NCI-H69 (cell line): ENCODE measurements at places on chromosomes 4 and X.

DNA sequence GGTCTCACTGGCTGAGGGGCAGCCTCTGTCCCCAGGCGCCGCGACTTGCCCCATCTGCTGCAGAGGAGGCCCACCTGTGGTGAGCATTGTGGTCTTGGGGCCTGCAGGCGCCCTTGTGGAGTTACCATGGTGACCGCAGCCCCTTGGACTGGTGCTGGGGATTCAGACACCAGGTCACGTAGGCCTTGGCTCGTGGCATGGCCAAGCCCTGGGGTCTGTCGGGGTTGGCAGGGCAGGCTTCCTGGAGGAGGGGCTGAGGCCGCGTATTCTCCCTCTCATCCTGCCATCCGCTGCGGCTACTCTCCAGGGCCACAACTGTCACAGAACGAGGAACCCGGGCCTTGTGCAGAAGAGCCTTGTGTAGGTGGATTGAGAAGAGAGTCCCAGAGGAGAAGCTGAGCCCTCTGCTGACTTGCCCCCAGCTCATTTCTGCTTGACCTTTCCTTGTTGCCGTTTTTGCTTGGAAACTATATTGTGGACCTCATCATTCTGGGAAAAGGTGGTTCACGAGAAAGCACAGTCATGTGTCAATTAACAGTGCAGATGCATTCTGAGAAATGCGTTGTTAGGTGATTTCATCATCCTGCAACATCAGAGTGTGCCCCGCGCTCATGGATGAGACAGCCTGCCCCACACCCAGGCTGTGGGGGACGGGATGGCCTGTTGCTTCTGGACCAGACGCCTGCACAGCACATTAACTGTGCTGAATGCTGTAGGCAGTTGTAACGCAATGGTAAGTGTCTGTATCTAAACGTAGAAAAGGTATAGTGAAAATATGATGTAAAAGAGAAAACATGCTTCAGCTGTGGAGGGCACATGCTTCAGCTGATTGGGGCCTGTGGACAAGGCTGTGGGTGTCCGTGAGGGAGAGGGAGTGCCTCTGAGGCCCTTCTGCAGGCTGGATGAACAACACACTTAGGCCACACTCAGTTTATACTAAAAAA is 38.5 kb downstream of the TRMT44 start:
- no peak for DNase-seq

DNA sequence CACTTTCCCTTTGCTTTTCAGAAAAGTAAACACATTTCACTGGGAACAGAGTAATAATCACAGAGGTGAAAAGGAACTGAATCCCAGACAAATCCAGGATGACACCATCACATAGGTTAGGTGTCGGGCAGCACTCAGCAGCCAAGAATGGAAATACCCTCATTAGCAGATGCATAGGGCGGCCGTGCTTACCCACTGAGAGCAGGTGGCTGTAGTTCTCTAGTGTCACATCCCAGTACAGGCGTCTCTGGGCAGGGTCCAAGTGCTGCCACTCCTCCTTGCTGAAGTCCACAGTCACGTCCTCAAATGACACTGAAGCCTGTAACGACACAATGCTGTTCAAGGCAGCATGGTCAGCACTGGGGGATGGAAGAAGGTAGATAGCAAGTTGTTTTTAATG is 26.9 kb downstream of the ZNF41 start:
- DNase-seq: no peak

- peak; percentile 92 for DNase-seq
Measured at GRCh38 chrX:37685381-37686359, at the start of gene XK. Gene XK, plus strand, starts transcription at chrX:37685791. Its CDS starts 171 bp downstream, at chrX:37685962.

- DNase-seq: no peak
Measured at GRCh38 chr4:177574446-177574845, 132.2 kb upstream of the AGA start.

DNA sequence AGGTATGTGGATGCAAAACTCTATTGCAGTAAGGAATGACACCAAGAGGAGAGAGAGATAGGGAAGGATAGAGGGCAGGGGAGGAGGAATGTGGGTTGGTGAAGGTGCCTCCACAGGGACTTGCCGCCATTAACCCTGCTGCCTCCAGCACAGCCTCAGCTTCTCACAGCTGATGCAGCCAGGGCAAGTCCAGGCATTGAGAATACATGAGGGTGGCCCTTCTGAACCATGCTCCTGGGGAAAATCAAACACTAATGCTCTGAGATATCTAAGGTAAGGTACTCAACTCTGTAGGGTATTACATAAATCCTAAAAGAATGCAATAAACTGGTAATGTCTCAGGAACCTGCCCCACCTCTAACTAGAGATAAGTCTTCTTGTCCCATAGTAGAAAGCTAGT is 28.7 kb downstream of the UGT2B7 start:
- no peak for DNase-seq

GRCh38 chr4:76690011-76690905 is 207.7 kb downstream of the SOWAHB start:
- DNase-seq: peak; percentile 72

DNA sequence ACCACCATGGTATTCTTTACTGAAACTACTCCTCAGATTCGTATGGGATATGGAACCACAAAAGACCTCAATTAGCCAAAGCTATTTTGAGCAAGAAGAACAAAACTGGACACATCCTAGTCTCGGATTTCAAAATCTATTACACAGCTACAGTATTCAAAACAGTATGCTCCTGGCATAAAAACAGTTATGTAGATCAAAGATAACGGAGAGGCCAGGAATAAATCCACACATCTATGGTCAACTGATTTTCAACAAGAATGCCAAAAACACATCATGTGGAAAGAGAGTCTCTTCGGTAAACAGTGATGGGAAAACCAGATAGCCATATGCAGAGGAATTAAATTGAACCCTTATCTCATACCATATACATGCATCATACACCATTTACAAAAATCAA is 155.3 kb downstream of the SPCS3 start:
- no peak for DNase-seq

- no peak for DNase-seq
Measured at GRCh38 chr4:142762280-142762679, 83.8 kb downstream of the INPP4B start.

DNA sequence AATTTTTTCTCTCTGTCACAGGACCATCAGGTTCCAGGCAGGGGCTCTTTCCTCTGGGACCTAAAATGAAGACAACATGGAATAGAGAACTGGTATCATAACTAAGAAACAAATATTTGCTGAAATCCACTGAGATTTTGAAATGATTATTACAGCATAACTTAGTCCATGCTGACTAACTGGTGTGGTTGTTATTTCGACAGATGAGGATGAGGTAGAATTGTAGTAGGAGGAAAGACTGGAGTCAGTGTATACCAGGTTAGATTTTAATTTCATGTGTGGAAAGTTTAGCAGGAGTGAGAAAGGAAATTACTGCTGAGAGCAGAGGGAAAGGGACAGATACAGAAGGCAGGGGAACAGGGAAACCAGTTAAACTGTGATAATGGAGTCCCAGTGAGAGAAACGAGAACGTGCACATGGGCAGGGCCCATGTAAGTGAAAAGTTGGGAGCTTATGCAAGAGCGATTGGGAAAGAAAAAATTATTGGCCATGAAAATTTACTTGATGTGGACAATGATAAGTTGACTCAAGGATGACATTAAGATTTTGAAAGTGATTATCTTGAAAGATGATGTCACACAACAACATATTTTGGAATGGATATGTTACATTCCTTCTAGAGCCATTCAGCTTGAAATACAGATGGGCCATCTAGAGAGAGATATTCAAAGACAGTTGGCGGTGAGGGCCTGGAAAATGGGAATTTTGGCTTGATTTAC is 98.7 kb upstream of the DDIT4L start:
- no peak for DNase-seq

- DNase-seq: no peak
Measured at GRCh38 chrX:43676971-43677572, 21.0 kb downstream of the MAOA start.

GRCh38 chr4:61505773-61506685 is 305.9 kb downstream of the ADGRL3 start:
- peak; percentile 78 for DNase-seq

DNA sequence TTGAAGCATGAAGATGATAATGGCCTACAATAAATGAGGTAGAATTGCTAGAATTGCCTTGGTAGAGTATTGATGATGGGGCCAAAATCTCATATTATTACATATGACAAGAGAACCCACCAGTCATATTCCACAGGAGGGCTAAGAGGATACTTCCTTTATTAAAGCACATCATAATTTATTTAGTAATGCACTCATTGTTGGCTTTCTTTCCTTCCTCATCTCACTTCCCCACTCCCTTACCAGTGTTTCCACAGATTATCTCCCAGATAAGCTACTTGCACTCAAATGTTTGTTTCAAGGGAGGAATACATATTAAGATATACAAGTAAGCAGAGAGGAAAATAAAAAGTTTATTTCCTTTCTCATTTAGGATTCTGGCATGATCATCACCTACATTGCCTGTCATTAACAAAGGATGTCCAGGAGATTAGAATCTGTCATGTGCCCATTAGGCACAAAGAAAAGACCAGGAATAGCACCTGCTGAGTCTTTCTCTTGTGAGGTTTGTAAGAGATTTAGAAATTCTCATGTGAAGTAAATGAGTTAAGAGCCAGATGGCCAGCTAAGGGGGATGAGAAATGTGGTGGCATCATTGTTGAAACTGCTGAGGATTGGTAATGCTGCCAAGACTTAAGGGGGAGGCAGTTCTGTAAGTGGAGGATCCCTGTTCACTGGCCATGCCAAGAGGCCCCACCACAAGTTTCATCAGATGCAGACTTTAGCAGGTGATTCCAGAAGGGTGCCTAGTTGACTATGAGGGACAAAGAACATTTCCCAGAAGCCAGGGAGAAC is 52.4 kb upstream of the PRDM8 start:
- DNase-seq: peak; percentile 44

DNA sequence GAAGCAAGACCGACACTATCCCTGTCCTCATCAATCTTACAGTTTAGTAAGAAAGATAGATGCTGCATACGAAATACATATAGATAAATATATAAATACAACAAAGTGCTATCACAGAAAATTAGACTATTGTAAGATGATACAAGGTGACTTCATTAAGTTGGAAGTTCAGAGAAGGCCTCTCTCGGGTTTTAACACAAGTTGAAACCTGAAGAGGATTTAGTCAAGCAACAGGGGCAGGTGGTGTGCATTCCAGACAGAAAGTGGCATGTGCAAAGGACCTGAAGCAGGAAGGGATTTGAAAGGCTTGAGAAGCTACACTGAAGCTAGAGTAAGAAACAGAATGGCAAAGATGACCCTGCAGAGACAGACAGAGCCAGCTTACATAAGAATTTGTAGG is 36.5 kb downstream of the USP46 start:
- no peak for DNase-seq

GRCh38 chrX:22147214-22147613 is 115.1 kb downstream of the PHEX start:
- DNase-seq: no peak

DNA sequence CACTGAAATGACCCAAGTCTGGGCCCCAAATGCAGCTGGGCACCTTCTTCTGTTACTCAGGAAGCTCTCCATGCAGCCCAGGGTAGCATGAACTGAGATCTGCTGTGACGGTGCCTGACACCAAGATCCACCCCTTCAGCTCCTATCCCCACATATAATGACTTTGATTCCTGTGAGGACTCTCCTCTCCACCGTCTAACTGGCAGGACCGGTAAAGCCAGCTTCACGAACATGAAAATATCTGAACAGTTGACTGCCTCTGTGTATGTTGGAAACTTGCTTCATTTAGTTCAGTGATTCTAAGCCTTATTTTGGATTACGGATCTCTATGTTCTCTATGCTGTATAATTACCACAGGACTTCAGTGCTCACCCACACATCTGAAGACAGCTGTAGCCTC is 115.5 kb upstream of the TMEM150C start:
- no peak for DNase-seq

GRCh38 chrX:41382714-41383645 is 49.0 kb downstream of the DDX3X start:
- DNase-seq: peak; percentile 1

DNA sequence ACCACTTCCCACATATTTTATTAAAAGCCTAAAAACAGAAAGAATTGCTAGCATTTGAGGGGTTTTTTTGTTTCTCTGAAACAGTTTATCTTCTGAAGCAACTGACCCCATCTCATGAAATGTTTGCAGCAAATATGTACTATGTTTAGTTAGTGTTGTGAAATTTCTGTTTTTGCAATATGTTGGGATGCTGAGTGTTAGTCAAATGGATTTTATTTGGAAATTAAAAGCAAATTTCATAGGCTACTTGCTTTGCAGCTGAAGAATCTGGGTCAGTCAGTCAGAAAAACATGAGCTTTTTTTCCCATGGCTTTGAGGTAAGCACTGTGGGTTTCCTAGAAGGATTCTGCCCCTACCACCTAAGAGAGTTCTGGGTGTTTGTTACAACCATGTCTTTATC is 184.9 kb upstream of the DKK2 start:
- DNase-seq: no peak

- DNase-seq: peak; percentile 32
Measured at GRCh38 chrX:98409867-98410266, 1526.2 kb downstream of the RPA4 start.

- DNase-seq: peak; percentile 2
Measured at GRCh38 chrX:9770319-9770718, 4.7 kb upstream of the GPR143 start.

GRCh38 chrX:13372203-13372980 is 52.5 kb upstream of the ATXN3L start:
- DNase-seq: no peak

DNA sequence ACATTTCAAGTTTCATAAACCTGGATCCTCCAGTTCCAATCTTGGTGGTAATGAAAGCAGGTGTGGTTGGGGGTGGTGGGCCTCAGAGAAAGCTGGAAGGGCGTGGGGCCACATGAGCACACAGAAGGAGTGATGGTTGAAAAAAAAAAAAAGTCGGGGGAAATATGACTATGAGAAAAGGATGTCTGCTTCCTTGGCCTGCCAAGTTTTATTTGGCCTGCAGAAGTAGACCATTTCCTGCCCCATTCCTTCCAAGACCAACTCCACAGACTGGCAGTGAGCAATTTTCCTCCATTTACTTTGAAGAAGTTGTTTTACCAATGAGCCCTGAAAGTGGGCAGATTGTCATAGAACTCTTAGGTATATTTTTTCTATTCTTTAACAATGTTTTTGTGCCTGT is 43.3 kb downstream of the LNX1 start:
- DNase-seq: no peak

- DNase-seq: no peak
Measured at GRCh38 chrX:94686071-94686470, 1012.1 kb downstream of the FAM133A start.

GRCh38 chr4:6633091-6633906 is 7.2 kb upstream of the MRFAP1 start:
- peak; percentile 88 for DNase-seq

GRCh38 chr4:54495091-54495490 is 162.7 kb upstream of the KIT start:
- no peak for DNase-seq
